Lower leg skin (tissue), 4 donors: ENCODE measurements at places on chromosomes 5 and 9.

- peak; percentile 90 for DNase-seq
Observed at GRCh38 chr9:17135295-17136160, 688 bp downstream of the CNTLN start.

GRCh38 chr5:76145945-76146344 is 62.8 kb downstream of the SV2C start:
- DNase-seq = no peak

GRCh38 chr9:14348373-14349145 is 34.6 kb upstream of the NFIB start:
- DNase-seq = no peak

- DNase-seq = no peak
Observed at GRCh38 chr5:5371957-5372356, 50.5 kb upstream of the ICE1 start.

- no peak for DNase-seq
Observed at GRCh38 chr9:19799784-19800183, 10.9 kb upstream of the SLC24A2 start.

- DNase-seq = no peak
Observed at GRCh38 chr5:61200582-61201155, 38.4 kb upstream of the SMIM15 start.

- DNase-seq = no peak
Observed at GRCh38 chr5:8340261-8340660, 471.3 kb downstream of the MTRR start.

DNA sequence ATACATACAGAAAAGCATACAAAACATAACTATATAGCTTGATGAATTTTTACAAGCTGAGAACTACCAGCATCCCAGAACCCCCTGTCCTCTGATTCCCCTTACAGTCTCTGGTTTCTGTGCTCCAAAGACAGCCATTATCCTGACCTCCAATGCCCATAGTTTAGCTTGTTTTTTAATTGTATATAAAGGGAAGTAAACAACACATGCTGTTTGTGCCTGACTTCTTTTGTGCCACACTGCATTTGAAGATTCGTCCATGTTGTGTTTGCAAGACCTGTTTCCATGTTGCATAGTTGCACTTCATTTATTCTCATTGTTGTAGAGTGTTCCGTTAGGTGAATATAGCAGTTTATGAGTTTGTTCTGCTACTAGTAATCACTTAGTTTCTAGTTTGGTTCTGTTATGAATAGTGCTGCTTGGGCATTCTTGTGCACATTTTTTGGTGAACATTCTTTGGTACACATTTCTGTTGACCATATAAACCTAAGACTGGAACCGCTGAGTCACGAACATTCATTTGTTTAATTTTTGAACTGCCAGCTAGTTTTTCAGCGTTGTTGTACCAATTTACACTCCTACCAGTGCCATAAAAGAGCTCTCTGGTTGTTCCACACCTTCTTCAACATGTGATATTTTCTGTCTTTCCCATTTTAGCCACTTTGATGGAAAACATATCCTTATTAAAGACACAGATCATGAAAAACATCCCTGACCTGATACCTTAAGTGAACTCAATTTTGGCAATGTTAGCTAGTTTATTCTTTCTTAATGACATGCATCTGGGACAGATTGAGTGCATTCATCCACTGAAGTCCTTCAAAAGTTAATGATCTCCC is 78.1 kb upstream of the ANXA1 start:
- DNase-seq = no peak

DNA sequence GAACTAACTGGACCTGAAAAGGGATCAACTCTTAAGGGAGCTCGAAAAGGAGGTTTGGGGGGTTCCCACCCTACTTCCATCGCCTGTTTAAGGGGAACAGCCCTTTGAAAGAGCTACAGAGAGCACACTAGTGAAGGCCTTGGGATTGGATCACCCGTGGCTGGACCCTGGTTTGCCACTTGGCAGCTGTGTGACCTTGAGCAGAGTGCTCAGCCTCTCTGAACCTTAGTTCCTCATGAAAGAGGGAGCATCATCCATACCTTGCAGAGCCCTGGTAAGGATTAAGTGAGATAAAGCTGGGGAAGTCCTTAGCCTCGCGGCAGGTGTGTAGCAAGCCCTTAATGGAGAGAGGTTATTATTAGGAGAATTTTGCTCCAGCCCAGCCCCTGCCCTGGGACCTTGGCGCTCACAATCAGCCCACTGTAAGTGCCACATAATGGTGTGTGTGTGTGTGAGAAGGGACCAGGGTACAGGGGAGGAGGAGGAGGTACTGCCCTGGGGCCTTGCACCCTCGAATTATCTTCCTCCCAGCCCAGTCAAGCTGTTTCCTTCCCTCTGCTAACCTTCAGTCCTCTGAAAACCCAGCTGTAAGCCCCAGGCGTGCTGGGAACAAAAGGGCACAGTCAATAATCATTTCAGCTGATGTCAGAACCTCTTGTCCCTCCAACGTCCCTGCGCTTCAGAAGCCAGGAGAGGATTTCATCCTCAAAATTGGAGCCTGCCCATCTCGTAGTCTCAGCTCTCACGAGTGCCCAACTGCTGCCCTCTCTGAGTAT is 42.9 kb downstream of the FOXI1 start:
- no peak for DNase-seq
